ENCODE measurements at places on chromosomes 4 and X. TPM values are rescaled to one million over a fixed set of nuclear protein-coding genes. Genes with fewer than 3 reads are reported as not detected.

Gene MID2
- total RNA-seq = 12.0 TPM

Gene RHOH
- total RNA-seq = not detected

Gene APOOL
- 8.5 TPM for total RNA-seq

Gene RAB39B
- 0.13 TPM for total RNA-seq

Gene NXF2
- not detected for total RNA-seq

Gene CXCL10
- not detected for total RNA-seq

Gene DKK2
- 0.66 TPM for total RNA-seq

Gene CENPVL2
- not detected for total RNA-seq

Gene UVSSA
- 6.1 TPM for total RNA-seq

Gene DDX3X
- total RNA-seq = 185 TPM

Gene LNX1
- 16.6 TPM for total RNA-seq

Gene ENPP6
- not detected for total RNA-seq

Gene FGF2
- 33.0 TPM for total RNA-seq

Gene CABS1
- total RNA-seq = not detected

Gene MAGEA8
- not detected for total RNA-seq

Gene HHIP
- total RNA-seq = 6.2 TPM

Gene EPHA5
- total RNA-seq = 0.53 TPM

Gene MAGEA4
- total RNA-seq = not detected

Gene PRKG2
- 0.56 TPM for total RNA-seq

Gene REPS2
- 0.37 TPM for total RNA-seq

Gene S100G
- not detected for total RNA-seq

Gene FAM9B
- not detected for total RNA-seq

Gene TGIF2LX
- not detected for total RNA-seq

Gene MAGEH1
- 45.7 TPM for total RNA-seq

Gene TXK
- 0.56 TPM for total RNA-seq

Gene RPL10
- total RNA-seq = 2,053 TPM

Gene FOXR2
- total RNA-seq = not detected

Gene MAGEC3
- not detected for total RNA-seq

Gene NKX3-2
- total RNA-seq = 0.06 TPM

Gene PPP1R2C
- not detected for total RNA-seq

Gene SHISA3
- 22.0 TPM for total RNA-seq

Gene SSX4B
- total RNA-seq = not detected

Gene TMPRSS11D
- total RNA-seq = not detected

Gene TMPRSS11F
- total RNA-seq = not detected

Gene TCEAL4
- total RNA-seq = 74.1 TPM

Gene SLC25A43
- 9.8 TPM for total RNA-seq

Gene DCLK2
- total RNA-seq = 3.8 TPM

Gene ATP2B3
- not detected for total RNA-seq

Gene SERTM2
- not detected for total RNA-seq

Gene L1CAM
- total RNA-seq = 0.13 TPM

Gene NKRF
- total RNA-seq = 3.8 TPM

Gene ITIH6
- total RNA-seq = not detected

Gene UGT2B17
- not detected for total RNA-seq

Gene IL21
- not detected for total RNA-seq

Gene GAGE2A
- not detected for total RNA-seq

Gene SLC16A2
- total RNA-seq = 5.0 TPM

Gene ARMCX1
- total RNA-seq = 75.3 TPM

Gene FAM184B
- not detected for total RNA-seq

Gene HCFC1
- total RNA-seq = 12.7 TPM

Gene RNF212
- 0.53 TPM for total RNA-seq

Gene UCP1
- total RNA-seq = not detected
